ENCODE measurements at places on chromosomes 5 and 9.

DNA sequence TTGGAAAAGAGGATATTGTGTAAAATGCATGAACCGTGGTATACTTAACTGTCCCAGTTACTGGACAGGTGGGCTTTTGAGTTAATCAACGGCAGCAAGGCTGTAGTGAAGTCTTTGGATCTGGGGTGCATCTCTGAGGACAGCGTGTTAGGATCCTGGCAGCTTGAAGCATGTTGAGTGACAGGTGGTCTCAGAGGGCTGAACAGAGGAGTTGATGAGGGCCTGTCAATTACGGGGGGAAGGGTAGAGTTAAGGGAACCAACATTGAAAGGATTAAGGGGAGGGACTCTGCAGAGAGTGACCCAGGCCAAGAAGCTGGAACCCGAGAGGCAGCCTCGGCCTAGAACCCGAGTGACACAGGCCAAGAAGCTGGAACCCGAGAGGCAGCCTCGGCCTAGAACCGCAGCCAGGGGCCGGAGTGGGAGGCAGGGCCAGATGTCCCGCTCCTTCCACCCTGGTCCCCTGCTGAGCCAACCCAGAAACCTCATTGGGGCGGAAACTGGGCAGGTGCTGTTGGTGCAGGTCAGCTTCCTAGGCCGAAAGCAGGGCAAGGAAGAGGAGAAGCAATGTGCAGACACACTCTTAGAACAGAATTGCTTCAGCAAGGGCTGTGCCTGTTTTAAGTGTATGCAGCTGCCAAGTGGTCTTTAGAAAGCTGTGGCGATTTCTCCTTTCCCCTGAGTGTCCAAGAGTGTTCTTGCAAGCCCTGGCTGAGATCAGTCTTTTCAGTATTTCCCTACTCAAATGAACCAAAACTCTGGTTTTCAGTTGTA is 62.0 kb downstream of the ANKRD33B start:
- no peak for DNase-seq

- no peak for DNase-seq
These were observed 4.6 kb downstream of the CSF1R start for GRCh38 chr5:150081541-150082283.

DNA sequence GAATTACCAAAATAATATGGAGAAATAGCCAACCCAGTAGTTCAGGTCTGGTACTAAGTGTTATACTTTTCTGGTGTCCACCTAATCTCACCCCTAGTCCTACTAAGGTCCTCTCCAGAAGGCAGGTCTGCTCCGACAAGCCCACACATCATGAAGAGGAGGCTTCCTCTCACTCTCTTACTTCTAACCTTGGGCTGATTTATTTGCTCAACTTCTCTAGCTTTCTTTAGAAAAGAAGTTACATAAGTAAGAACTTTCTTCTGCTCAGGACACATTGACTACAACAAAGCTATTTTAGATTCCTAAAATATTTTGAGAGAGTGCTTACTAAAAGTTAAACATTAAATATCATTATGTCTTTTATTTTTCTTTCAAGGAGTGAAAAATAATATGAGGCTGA is 329.7 kb upstream of the NREP start:
- no peak for DNase-seq

- DNase-seq: no peak
These were observed 10.4 kb upstream of the PPARGC1B start for GRCh38 chr5:149719666-149720065.
